ENCODE measurements at places on chromosomes 4 and X.
A peak's percentile ranks its signal among the peaks of the same experiment; 100 is the strongest.

GRCh38 chrX:151713849-151714248 lies 2.0 kb upstream of the FATE1 start:
- DNase-seq, result no peak

GRCh38 chrX:3076416-3076991 lies 35.2 kb downstream of the ARSF start:
- no peak for DNase-seq

DNA sequence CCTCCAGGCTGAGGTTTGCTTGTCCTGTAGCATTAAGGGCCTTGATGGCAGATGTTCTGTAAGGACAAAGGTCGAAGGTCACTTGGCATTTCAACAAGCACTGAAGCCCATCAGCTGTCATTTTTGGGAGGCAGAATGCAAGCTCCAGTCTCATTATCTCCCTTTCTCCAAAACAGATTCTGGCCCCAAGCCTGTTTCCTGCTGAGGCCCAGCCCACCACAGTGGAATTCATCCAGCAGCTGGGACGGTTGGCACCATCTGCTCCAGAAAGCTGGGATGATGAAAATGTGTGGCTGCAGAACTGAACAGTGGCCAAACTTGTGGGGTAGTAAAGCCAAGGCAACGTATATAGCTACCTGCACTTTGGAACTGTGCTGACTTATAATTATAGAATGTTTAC lies 17.7 kb upstream of the PPEF2 start:
- DNase-seq, result no peak

- no peak for DNase-seq
Observed at GRCh38 chrX:132489578-132490419, 961 bp upstream of the MBNL3 start.

GRCh38 chrX:77427611-77428010 lies 19.6 kb upstream of the FGF16 start:
- DNase-seq, result no peak

- DNase-seq, result peak; percentile 61
Observed at GRCh38 chrX:9995855-9996339, 28.7 kb downstream of the CLDN34 start.

- DNase-seq, result no peak
Observed at GRCh38 chr4:38785901-38786402, 3.2 kb upstream of the TLR10 start.

GRCh38 chrX:45842926-45843315 lies 642.2 kb upstream of the DIPK2B start:
- no peak for DNase-seq

GRCh38 chr4:168639914-168640313 lies 143.1 kb downstream of the PALLD start:
- no peak for DNase-seq

- no peak for DNase-seq
Observed at GRCh38 chr4:79413886-79414285, 5.9 kb upstream of the GK2 start.

- no peak for DNase-seq
Observed at GRCh38 chr4:85067342-85067741, 100.9 kb upstream of the WDFY3 start.

DNA sequence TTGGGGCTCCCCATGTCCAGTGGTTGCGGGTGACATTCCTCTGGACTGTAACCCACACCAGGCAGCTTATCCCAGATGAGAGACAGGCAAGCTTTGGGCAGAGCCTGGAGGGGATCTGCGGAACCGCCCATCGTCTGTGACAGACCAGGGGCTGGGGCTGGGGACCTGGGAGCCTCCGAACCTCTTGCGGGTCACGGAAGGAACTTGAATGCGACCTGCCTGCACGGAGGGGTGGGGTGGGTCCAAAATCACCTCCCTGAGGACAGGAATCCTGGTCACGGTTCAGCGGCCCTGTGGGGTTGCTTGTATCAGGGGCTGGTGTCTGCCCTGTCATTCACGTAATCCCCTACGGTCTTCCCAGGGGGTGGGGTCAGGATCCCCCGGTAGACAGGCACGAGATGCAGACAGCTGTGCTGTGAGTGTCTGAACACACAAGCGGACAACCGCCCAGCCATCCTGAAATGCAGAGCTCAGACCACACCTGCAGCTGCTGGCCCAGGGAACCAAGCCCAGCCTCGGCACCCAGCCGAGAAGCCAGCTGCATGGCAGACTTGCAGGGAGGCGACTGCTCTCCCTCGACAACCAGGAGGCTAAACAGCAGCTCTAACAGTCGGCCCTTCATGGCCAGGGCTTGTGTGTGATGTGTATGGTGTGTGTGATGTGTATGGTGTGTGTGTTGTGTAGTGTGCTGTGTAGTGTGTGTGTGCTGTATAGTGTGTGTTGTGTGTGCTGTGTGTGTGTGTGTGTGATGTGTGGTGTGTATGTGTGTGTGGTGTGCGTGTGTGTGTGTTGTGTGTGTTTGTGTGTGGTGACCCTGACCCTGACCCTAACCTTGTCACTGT lies 105.9 kb upstream of the ADRA2C start:
- no peak for DNase-seq

DNA sequence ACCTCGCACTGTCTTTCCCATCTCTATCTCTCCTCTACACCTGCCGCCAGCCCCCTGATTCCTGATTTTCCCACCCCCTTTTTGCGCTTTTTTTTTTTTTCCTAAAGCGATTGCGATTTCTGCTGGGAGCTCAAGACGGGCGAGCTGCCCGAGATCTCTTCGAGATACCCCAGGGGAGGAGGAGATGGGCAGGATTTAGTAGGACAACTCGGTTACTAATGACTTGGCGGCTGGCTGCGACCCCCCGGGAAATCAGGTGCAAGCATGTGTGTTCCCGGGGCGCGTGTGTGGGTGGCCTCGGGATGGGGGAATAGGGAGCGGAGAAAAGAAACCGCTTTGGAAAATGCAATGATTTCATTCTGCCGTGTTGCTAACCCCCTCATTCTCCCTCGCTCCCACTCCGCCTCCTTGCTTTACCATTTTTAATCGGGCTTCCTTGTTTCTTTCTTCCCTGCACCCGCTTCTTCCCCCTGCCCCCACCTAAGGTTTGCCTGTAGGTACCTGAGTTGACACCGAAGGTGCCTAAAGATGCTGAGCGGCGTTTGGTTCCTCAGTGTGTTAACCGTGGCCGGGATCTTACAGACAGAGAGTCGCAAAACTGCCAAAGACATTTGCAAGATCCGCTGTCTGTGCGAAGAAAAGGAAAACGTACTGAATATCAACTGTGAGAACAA lies 4.4 kb downstream of the SLITRK2 start:
- no peak for DNase-seq

DNA sequence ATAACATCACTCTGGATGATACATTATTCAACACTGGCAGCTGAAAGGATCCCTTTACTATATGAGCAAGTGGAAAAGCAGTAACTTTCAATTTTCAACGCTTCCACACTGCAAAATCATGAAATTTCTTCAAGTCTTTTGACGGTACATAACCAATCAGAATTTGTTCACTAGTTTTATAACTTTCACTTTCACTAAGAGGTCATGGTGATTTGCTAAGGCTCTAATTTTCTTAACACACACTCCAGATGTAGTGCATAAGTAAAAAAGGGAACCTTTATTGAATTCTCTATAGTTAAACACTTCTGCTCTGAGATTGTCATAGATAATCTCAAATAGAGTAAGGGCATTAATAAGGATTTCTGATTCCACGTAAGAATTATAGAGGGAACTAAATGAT lies 4.1 kb downstream of the ARMCX2 start:
- DNase-seq, result no peak

DNA sequence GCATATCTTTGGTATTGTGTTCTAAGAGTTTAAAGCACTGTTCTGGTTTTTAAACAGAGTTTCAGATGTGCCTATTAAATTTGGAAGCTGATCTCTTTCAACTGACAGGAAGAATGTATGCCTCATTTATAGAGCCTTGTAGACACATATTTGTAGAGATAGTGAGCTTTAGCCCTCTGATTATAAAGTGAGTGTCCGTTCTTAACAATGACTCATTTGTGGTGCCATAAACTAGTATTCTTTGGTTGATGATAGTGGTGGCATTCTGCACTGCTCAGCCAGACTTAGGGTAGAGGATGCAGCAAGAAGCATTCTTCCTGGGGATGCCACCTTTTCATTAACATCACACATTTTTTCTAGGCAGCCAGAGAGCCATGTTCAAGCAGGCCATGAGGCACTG lies 121.7 kb downstream of the TLL1 start:
- no peak for DNase-seq

DNA sequence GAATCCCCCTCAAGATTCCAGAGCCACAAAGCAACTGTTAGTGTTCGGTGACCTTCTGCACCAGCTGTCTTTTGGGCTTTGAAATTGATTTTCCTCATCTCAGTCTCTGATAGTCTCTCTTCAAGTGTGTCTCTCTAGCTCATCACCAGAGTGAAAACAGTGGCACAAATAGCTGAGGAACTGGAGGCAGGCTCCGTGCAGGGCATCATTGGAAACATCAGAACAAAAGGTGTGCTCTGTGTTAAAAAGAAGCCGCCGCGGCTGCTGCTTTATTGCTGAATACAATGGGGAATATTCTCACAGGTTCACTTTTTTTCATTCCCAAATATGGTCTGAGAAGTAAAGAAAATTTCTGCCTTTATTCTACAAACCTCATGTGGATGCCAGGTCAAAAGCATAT lies 297.5 kb downstream of the DCTD start:
- no peak for DNase-seq

DNA sequence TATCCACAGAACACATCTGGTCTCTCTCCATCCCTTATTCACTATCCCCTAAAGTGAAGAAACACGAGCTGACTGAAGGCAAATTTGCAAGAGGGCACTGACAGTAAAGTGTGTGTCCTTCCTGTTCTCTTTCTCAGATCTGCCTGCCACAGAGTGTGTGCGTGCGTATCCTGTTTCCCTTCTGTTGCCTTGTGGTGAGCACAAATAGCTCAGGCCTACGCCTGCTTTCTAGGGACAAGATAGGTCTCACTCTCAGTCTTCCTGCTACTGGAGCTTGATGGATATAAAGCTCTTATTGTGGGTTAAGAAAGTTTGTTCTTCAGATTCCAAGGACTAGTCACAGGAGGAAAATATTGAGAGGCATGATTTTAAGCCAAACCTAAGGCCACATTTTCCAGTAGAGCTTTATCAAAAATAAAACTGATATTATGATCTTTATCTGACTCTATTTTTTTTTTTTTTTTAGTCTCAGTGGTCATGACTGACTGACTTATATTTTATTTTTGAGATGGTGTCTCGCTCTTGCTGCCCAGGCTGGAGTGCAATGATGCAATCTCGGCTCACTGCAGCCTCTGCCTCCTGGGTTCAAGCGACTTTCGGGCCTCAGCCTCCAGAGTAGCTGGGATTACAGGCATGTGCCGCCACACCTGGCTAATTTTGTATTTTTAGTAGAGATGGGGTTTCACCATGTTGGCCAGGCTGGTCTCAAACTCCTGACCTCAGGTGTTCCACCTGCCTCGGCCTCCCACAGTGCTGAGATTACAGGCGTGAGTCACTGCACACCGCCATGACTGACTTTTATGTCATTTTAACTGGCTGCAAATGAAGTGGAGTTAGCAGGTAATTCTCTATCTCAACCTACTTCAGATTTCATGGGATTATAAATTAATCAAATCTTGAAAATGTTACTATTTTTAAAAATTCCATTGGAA lies 140.3 kb upstream of the SH3RF1 start:
- DNase-seq, result no peak

- DNase-seq, result no peak
Observed at GRCh38 chr4:6472387-6473263, at the start of gene PPP2R2C. Gene PPP2R2C (minus strand): TSS chr4:6472614. CDS start chr4:6472229, 385 bp downstream.

GRCh38 chr4:100348473-100348872 lies 158.2 kb upstream of the DDIT4L start:
- DNase-seq, result no peak

DNA sequence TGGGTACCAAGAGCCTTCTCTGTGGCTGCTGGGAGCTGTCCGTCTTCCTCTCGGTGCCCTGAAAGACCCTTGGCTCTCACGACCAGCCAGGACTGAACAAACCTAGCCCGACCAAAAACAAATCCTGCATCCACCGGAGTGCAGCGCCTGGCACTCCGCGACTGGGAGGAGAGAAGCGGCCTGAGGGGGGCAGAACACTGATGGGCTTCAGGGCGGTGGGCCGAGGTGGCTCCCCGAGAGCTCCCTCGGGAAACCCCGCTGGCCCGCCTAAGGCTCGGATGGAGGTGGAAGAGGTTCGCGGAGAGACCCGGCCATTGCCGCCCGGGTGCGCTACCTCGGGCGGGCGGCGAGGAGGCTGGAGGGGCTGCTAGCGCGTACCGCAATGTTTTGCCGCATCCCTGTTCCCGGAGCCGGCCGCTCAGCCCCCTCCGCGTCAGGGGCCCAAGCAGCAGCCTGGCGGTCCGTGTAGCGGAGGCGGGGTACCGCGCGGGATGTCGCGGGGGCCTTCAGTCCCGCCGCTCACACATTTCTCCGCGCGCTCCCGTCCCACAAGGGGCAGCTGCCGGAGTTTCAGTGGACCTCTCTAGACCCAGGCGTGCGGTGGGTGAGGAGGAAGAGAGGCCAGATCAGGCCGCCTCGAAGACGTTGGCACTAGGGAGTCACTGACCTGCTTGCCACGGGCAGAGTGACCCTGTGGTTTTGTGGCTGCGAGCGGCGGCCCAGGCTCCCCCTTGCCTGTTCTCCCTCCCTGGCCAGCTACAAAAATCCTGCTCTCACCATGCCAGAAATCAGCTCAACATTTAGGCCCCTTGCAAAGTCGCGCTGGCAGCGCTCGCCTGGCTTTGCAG lies 2.2 kb downstream of the SLITRK4 start:
- DNase-seq, result no peak

- no peak for DNase-seq
Observed at GRCh38 chr4:83629945-83630721, 94.2 kb downstream of the GPAT3 start.

- no peak for DNase-seq
Observed at GRCh38 chrX:22110729-22111494, 78.8 kb downstream of the PHEX start.

DNA sequence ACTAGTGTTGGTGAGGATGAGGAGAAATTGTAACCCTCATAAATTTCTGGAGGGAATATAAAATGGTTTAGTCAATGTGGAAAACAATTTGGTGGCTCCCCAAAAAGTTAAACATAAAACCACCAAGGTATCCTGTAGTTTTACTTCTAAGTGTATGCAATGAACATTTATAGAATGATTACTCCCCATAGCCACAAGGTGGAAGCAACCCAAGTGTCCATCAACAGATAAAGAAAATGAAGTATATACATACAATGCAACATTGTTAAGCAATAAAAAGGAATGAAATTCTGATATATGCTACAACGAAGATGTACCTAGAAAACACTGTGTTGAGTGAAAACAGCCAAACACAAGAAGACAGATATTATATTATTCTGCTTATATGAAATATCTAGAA lies 569.1 kb upstream of the GRID2 start:
- DNase-seq, result no peak

- no peak for DNase-seq
Observed at GRCh38 chr4:129614611-129615010, 518.7 kb downstream of the C4orf33 start.

GRCh38 chr4:16582526-16582925 lies 315.9 kb downstream of the LDB2 start:
- no peak for DNase-seq
